H9 (cell line): ENCODE measurements at places on chromosomes 1 and 21.

GRCh38 chr21:46092026-46092764 is 5.7 kb upstream of the COL6A2 start:
- no peak for DNase-seq

GRCh38 chr1:85555867-85556573 is 24.5 kb upstream of the CCN1 start:
- no peak for DNase-seq

GRCh38 chr1:29855561-29856160 is 619.3 kb downstream of the PTPRU start:
- DNase-seq: no peak

DNA sequence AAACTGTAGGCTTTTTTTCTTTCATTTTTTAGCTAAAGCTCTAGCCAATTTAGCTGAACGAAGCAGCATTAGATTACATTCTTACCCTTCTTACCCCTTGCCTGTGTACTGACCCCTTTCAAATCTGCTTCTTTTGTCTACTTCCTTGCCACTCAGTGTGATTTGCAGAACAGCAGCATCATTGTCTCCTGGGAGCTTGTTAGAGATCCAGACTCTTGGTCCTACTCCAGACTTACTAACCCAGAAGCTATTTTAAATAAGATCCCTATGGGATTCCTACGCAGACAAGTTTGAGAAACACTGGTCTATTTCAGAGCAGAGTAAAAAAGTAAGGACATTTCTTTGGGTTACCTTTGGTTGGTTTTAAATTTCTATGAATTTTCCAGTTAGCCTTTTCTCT is 13.8 kb downstream of the LRRC39 start:
- DNase-seq: no peak

DNA sequence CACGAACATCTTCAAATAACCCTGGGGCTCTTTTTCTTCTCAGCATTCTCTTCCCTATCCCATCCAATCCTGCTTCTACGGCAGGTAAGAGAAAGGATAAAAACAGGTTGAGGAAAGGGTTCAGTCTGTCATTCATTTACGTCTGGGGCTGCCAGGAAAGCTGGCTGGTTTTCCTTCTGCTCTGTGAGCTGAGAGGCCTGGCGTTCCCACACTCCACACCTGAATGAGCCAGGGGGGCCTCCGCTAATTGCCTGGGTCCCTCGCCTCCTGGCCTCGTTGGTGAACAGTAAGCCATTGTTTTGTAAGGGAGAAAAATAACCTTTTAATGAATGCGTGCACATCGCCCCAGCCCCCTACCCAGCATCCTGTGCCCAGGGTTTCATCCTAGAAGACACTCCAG is 70.8 kb upstream of the SIM2 start:
- DNase-seq: no peak

DNA sequence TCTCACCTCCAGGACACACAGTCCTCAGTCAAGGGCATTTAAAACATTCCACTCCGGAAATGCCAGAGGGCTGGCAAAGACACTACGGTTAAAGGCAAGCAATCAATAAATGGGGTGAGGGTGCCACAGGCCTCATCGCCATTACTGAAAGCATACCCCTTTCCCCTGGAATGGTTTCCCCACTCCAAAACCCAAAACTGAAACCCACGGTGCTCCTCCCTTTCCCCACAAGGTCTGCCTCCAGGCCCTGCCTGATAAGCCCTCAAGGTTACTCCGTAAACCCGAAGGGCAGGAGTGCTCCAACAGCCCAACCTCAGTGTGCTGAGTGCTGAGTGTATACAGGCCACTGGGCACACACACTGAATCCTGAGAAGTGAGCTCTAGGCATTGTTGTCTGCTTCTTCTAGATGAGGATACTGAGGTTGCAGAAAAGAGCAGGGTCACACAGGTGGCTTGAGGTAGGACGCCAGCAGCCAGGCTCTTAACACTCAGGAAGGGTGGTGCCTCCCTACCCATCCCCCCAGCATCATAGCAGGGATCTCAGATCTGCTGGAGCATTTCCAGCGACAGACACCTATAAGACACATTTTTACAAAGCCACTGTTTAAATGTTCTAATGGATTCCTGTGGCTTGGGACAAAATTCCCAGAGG is 29.0 kb downstream of the SSBP3 start:
- no peak for DNase-seq
